ENCODE measurements at places on chromosomes 4 and X.

- no peak for DNase-seq
Observed at GRCh38 chr4:166594326-166594946, 639.9 kb downstream of the SPOCK3 start.

- DNase-seq = no peak
Observed at GRCh38 chr4:135319685-135320084, 1118.1 kb upstream of the PABPC4L start.

DNA sequence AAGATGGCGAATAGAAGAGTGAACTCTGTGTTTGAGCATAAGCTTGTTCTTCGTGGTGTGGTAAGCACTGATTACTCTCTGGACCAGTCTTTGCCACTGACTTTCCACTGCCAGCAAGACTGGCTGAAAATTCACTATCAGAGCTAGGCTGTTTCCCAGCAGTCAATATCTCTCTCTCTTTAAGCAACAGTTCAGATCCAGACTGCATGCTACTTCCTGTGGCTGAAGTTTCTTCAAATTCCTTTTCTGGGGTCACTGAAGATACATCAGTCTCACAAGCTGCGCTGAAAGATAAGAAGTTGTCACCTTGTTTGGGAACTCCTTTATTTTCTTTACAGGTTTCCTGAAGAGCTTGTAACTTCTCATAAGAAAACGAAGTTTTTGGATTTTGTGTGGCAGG is 54.0 kb upstream of the FAM120C start:
- no peak for DNase-seq

- no peak for DNase-seq
Observed at GRCh38 chr4:184825141-184825895, 450 bp downstream of the ACSL1 start.

DNA sequence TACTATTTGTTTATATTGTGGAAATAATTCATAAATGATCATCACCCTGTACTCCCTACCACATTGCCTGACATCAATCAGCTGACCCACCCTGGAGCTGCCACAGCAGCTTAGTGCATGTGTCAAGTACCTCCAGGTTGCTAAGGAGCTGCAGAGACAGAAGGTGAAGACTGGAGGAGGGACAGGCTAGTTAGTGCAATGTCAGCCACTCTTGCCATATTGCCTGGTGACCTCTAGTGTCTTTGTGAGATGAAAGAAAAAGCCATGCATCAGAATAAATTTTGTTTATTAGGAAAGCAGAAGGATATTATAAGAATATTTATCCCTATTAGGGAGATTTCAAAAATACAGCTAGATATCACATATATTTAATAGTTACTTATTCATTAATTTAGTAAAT is 243.9 kb upstream of the FAT4 start:
- no peak for DNase-seq

DNA sequence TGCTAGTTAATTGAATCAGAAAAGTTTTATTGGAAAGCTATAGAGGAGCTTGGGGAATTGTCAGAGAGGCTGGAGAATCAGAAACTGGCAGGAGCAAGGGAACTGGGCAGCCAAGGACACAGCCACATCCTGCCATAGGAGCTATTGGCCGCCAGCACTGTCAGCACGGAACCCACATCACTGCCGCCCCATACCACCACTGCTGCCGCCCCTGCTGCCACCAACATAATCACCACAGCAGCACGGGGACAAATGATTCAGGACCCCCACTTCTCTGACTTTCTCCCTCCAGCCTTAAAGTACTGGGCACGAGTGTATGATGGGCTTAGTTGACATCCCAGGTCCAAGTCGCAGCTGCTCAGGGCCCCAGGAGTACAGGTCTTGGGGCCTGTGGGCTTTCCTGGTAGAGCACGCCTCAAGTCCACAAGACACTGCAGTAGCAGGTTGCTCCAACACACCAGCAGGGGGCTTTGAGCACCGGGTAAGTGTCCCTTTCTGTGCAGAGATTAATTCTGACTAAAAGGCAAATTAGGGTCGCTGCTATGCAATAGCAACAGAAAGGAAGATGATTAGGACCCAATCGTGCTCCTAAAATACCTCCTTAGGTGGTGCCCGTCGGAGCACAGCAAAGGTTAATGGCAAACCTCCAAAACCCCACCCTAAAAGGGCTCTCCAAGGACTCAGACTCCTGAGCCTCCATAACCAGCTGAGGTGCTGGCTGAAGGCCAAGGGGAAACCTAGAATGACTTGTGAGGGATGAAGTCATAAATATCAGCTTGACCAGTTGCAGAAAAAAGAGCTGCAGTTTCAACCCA is 6.9 kb downstream of the PJA1 start:
- DNase-seq = peak; percentile 42

DNA sequence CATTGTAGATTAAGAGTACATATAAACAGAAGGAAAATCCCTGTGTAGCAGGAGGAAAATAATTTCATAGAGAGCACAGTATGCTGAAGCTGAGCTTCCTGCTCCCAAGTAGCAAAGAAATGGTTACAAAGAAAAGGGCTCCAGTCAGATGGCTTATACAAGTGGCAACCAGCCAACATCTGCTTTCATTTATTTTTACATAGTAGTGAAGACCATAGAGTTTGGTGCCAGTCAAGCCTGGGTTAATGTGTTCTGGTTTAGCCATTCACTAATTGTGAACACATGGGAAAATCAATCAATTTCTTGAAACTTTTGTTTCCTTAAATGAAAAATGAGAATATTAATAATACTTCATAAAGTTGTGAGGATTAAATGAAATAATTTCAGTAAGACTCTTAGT is 111.3 kb upstream of the ELOVL6 start:
- no peak for DNase-seq

GRCh38 chr4:10949039-10949733 is 264.6 kb upstream of the CLNK start:
- no peak for DNase-seq

- no peak for DNase-seq
Observed at GRCh38 chr4:145098675-145099037, 545 bp downstream of the ABCE1 start.

DNA sequence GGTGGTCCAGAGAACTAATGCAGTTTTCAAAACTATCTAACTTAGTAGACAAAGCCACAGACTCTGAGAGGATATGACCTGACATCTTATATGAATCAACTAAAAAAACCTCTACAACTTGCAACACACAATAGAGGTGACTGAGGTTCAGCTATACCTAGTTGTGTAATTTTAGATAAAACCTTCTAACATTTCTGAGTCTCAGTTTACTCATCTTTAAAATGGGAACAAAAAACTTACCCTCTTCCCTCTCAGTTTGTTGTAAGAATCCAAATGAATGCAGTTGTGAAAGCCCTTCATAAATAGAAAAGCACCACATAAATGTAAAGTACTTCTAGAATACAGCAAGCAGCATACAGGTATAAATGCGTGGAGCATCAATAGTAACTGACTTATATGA is 5.9 kb downstream of the SH3D19 start:
- no peak for DNase-seq

- no peak for DNase-seq
Observed at GRCh38 chr4:78722320-78722719, 53.8 kb upstream of the BMP2K start.

- no peak for DNase-seq
Observed at GRCh38 chr4:134201216-134202161, at the start of gene PABPC4L. Gene PABPC4L, minus strand, starts transcription at chr4:134201789. Its CDS starts 770 bp downstream, at chr4:134201019.

DNA sequence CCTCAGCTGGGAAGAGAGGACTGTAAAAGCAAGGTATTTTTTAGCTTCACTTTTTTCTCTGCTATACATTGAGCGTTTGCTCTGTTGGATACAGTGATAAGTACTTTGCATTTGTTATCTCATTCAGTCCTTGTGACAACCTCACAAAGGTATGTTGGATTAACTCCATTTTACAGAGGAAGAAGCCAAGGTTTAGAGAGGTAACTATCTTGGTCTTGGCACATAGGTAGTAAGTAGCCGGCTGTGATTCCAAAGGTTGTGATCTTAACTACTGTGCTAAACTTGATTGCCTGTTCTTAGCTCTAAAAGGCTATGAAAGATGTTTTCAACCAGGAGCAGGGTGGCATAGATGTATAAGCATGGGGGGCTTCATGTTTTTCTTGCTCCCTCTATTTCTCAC is 134.4 kb downstream of the POLA1 start:
- no peak for DNase-seq

DNA sequence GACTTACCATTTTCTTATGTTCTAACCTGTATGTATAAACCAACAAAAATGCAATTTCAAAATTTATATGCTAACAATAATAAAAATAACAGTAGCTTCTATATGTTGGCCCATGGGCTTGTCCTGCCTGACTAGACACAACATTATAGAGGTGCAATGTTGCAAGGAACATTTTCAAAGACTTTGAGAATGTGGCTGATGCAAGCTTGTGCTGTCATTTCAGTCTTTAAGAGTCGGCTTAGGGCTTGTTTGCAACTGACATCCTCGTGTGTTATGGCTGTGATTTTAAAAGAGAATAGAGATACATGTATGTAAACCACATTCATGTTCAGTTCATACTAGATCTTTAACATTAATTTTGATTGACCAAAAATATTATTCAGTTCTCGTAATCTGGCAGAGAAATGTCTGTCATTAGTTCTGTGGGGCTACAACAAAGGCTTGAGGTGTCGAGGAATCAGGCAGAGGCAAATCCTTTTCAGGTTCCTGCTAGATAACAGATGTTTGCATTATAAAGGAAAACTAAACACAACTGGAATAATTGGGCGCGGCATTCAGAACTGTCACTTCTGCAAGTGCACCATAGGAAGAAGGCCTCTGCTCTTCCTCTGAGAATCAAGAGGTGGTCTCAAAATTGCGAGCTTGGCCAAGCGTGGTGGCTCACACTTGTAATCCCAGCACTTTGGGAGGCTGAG is 13.1 kb downstream of the TMSB4X start:
- no peak for DNase-seq

DNA sequence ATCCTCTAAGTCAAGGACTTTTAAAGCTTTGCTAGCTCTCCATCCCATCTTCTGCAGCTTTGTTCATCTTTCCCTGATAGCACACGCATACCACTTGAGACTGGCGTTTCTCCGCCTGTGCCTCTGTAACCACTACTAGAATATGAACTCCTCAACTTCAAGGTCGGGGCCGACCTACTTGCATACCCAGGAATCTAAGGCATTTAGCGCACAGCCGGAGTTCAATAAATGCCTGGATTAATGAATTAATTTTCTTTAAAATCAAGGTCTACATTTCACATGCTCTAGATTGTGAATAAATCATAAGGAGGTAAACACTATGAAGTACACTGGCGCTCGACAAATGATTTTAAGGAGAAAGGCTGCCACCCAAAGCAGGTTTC is 89.3 kb downstream of the HNRNPD start:
- DNase-seq = no peak

DNA sequence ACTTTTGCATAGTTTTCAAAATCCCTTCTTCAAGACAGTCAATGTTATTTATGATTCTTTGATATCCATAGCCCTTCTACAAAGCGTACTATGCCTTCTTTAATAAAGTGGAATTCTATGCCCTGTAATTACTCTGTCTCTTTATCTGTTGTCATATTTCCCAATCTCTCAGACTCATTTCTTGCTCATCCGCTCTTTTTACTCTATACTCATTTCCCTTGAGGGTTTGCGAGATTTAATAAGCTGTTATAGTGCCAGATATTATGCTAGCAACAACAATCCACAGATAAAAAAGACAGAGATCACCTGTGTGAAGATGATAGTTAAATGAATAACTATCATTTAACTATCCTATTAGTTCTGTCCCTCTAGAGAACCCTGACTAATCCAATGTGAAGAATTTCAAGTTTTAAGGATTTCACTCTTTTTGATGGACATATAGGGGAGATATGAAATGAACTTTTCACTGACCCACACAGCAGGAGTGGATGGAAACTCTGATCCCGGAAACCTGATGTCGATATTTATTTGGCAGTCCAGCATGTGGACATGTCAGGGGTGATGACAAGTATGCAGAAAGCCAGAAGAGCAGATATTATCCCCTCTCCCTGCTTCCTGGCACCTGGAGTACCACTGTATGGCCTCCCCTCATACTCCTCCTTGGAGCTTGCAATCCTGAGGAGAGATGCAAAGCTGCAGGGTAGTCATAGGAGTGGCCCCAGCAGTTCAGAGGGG is 49.7 kb downstream of the TMEM156 start:
- no peak for DNase-seq

- no peak for DNase-seq
Observed at GRCh38 chrX:112085149-112085548, 2.6 kb upstream of the TRPC5 start.

- DNase-seq = no peak
Observed at GRCh38 chr4:107853444-107854355, 29.0 kb downstream of the SGMS2 start.

- DNase-seq = no peak
Observed at GRCh38 chr4:7236847-7237246, 44.5 kb downstream of the SORCS2 start.

DNA sequence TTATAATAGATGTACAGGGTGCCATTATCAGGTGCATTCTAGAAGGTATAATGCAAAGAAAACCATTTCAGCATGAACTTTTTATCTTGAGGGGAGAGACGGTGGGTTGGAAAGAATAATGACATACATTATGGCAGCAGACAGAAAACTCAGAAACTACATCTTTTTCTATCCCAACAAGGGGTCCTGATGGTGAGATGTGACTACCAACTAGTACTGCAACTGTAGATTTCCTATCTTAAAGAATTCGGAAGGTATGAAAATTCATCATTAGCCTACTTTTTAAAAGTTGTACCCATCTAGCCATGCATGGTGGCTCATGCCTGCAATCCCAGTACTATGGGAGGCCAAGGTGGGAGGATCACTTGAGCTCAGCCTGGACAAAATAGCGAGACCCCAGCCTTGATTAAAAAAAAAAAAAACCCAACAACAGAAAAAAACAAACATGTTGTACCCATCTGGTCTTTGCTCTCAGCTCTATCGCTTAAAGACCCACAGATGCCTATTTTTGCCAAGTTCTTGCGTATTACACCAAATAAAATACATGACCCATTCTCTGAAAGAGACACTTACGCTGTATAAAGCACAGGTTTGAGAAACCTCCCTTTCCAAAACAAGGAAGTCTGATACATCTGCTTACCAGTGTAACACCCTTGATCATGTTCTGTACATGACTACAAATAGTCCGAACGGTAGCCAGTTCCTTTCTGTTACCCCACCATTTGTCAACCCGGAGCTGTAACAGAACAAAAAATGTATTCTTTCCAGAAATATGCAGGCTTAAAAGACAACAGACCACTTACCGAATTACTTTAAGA is 1.6 kb downstream of the RPL9 start:
- DNase-seq = no peak

- no peak for DNase-seq
Observed at GRCh38 chr4:165766018-165766417, 107.0 kb upstream of the TLL1 start.

- DNase-seq = no peak
Observed at GRCh38 chr4:25068386-25068785, 37.6 kb upstream of the LGI2 start.

- DNase-seq = no peak
Observed at GRCh38 chrX:147890756-147891155, 21.0 kb upstream of the FMR1 start.

- DNase-seq = no peak
Observed at GRCh38 chr4:102061133-102061532, 270.6 kb downstream of the BANK1 start.

- peak; percentile 75 for DNase-seq
Observed at GRCh38 chr4:112343330-112344080, 46.3 kb downstream of the ALPK1 start.
